ENCODE measurements at places on chromosomes 12 and 14. TPM values are rescaled to one million over a fixed set of nuclear protein-coding genes. Genes with fewer than 3 reads are reported as not detected.

DNA sequence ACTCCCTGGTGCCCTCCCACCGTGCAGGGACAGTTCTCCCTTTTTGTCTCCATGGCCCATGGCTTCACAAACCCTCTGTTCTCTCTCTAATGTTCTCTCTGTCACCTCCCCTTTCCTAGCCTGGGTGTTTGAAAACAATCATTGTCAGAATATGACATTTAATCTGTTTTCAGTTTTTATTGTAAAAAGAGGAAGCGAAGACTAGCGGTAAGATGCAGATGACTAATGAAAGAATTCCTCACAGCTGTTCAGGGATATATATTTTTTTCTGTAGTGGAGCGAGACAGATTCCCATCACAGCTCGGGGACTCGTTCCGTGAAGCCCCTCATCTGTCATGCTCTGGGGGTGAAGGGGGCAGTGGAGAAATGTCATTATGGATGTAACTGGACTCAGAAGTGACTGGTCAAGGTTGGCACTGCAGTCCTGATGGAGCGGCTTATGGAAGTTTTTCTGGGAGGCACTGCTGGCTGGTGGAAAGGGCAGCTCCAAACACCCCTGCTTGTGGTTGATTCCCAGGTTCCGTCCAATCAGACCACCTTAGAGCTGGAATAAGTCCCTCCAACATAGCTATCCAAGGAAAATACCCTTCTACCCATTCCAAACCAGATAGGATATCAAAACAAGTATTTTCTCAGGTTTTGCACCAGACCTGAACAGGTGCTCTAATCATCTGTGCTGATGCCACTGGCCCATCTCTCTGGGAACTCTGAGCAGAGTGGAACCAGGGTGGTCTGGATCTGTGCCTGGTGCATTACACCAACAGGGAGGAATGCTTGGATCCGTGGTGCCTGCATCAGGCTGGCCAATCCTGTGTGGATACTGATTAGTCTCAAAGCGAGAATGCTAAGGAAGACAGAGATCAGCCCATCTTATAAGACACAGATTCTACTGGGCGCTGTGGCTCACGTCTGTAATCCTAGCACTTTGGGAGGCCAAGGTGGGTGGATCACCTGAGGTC lies 84.7 kb downstream of the GPATCH2L start:
- DNase-seq: peak; percentile 66

DNA sequence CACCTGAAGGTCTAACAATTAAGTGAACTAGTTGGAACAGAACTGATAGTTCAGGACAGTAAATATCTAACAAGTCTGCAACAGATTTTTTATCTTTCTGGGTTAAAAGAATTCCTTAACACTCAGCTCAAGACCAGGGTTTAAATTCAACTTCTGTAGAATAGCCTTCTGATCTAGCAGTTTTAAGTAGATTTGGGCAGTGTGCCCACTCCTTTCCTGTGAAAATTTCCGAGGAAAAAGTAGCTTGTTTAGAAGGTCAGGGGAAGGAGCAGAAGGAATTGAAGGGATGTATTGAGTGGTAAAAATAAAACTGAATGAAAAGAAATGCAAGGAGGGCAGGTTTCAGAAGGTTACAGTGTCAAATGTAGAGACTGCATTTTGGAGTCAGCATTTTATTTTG lies 45.8 kb downstream of the ATL1 start:
- no peak for DNase-seq

DNA sequence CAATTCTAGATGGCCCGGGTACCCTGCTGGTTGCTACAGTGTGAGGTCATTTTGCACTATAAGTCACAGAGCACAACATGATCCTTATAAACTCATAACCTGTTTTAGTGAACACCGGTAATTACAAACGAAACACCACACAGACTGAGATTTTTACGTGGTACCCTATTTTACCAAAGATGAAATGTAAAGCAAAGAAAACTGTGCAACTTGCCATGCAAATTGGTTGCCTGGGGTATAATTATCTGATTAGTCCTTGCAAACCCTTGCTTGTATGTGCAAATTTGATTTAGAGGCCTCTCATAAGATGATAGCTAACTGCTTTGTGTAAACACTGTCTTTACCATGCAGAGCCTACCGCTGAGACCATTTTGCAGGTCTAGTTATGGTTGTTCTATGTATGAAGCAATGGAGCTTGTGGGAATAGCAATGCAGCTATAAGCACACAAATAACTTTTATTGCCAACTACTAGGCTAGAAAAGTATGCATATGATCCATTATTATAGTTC lies 372.1 kb upstream of the FAR2 start:
- DNase-seq: no peak

GRCh38 chr14:76607510-76607909 lies 153.8 kb upstream of the VASH1 start:
- DNase-seq: no peak

TEX52 gene
- not detected for total RNA-seq

ST8SIA1 gene
- 0.86 TPM for total RNA-seq

WSCD2 gene
- not detected for total RNA-seq

Measured in LHCN-M2 (cell line).